ENCODE measurements at places on chromosomes 4 and X. TPM values are rescaled to one million over a fixed set of nuclear protein-coding genes. Genes with fewer than 3 reads are reported as not detected.

CENPVL2 gene
- polyA plus RNA-seq: not detected

DNA sequence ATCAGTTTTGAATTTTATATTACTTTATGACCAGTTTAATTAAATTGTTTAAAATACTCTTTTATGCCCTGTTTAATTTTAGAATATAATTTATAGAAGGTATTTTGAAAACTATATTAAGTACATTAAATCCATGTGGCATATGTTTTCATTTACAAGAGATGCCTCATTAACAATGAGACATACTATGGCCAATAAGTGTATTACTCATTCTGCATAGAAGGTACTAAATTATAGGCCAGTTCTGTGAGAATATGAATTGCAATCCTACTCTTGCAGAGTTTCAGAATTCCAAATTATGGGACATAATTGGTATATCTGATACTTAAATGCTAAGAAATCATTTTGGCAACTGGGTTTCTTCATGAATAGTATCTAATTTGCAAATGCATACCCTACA, 951.1 kb downstream of the FAT4 start:
- DNase-seq: no peak

RAB33A gene
- 0.22 TPM for polyA plus RNA-seq

CNGA1 gene
- polyA plus RNA-seq: 1.8 TPM

DNA sequence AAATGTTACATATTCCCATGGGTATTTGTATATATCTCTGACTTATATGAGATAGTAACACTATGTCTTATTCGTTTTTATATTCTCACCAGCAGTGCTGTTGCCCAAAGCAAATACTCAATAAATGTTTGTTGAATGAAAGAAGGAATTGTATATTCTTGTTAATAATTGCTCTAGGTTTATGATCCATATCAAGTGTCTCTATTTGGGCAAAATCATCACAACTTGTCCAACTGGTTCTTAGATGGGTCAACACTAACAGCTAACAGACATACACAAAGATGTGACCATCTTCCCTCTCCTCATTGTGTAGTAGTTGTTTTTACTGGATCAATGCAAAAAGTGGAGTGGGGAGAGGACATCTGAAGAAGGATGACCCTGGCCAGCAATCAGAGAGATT, 6.6 kb upstream of the APLN start:
- DNase-seq: no peak

DNA sequence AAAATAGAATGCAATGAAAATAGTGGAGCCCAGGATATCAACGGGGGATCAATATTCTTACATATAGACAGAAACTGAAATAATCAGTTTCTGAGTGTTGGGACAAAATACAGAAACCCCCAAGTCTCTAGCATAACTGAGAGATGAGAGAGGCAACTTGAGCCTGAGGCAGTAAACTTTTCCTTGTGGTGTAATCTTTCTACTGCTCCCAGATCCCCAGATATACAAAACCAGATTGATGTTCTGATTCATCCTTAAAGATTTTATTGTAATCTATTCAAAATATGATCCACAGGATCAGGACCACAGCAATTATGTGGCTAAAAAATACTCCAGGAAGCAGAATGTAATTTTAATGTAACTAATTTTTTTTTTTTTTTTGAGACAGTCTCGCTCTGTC, 2282.6 kb downstream of the ARAP2 start:
- DNase-seq: no peak

- no peak for DNase-seq
Observed at GRCh38 chrX:8955511-8955910, 78.4 kb downstream of the FAM9B start.

DNA sequence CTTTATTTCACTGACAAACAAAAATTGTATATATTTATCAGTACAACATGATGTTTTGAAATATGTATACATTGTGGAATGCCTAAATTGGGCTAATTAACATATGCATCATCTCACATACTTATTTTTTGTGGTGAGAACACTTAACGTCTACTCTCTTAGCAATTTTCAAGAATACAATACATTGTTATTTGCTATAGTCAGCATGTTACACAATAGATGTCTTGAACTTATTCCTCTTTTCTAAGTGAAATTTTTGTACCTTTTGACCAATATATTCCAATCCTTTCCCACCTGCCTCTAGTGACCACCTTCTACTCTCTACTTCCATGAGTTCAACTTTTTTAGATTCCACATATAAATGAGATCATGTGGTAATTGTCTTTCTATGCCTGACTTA, 35.1 kb downstream of the C4orf46 start:
- no peak for DNase-seq

DNA sequence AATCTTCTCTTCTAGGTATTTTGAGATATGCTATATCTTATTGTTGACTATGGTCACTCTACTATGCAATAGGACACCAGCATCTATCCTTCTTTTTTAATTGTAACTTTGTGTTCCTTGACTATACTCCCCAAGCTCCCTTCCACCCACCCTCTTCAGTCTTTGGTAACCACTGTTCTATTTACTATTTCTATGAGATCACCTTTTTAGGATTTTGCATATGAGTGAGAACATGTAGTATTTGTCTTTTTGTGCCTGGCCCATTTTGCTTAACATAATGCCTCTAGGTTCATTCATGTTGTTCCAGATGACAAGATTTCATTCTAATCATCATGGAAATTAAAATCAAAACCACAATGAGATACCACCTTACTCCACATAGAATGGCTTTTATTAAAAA, 63.3 kb upstream of the BANK1 start:
- no peak for DNase-seq

CT45A6 gene
- not detected for polyA plus RNA-seq

- DNase-seq: no peak
Observed at GRCh38 chrX:10104958-10105658, 51.7 kb upstream of the CLCN4 start.

DNA sequence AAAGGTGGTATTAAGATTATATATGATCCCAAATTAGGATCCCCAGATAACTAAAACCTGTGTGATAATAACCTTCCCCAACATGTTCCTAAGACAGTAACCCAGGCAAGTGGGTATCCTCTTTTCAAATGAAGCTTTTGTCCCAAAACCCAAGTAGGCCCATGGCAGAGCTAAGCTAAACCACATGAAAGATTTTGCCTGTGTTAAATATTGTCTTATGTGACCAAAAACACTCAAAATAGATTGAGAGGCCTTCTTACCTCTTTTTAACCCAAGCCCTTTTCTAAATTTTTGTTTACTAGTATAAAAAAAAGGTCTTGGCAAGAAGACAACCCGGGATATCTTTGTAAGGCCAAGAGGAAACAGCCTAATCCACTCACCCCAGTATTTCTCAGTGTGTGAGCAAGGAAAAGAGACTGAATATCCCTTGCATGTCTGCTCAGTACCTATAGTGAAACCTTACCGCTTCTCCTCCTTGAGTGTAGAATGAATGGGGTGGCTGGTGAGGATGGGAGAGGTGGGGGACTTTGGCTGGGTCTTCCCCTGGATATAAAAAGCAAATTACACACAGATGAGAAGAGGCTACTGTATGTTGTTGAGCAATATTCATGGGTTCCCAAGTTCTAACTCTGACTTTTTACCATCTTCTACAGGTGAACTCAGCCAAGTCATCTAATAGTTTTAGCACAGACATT, 188.8 kb upstream of the BMP3 start:
- DNase-seq: no peak

DNA sequence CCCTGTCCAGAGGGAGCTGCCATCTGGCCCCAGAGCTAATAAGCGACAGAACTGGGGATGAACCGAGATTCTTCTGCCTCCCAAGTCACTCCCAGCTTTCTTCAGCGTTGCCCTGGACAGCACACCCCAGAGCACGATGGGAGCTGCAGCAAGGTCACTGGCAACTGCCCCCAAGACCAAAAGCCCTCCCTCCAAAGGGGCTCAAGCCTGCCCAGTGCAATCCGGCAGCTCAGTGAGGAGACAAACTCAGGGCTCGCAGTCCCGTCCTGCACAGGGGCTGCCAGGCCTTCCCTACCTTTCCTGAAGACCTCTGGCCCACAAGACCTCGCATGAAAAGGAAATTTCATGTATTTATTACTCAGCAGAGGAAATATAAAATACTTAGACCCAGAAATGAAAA, 174.8 kb downstream of the BCOR start:
- DNase-seq: no peak

CXCL8 gene
- 0.80 TPM for polyA plus RNA-seq

PPARGC1A gene
- polyA plus RNA-seq: 27.7 TPM

GRID2 gene
- polyA plus RNA-seq: 0.07 TPM

GRCh38 chrX:151729056-151729725, 5.4 kb upstream of the CNGA2 start:
- DNase-seq: no peak

- no peak for DNase-seq
Observed at GRCh38 chr4:163693211-163693610, 198.7 kb downstream of the TMA16 start.

DNA sequence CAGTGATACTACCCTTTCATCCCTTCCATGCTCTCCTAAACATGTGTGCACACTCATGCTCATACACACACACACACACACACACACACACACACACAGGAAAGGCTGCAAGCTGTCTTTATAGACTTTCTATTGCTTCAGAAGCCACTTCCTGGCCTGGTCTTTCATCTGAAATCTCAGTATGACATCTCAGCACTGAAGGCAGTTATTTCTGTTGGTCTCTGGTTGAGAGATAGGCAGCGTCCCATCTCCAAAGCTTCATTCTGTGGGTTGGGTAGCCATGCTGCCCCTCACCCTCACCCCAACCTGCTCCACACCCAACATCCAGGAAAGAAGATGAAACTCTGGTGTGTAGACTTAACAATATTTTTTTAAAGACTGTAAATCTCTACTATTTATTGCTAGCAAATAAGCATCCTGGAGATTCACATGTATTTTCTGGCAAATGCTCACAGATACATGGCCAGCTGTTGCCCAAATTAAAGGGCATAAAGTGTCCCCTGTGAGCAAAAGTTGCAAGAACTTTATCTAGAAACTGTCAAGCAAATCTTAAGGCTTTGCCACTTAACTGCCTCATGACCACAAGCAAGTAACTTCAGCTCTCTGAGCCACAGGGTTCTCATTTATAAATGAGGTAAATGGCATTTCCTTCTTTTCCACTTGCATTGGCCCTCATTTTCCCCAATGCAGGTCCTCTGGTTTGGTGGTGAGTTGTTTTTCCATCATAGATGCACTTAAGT, 189.8 kb upstream of the AFF2 start:
- DNase-seq: no peak

- DNase-seq: no peak
Observed at GRCh38 chr4:74583089-74583700, 138.3 kb downstream of the AREG start.

GRCh38 chr4:23789762-23790161, 100.1 kb downstream of the PPARGC1A start:
- peak; percentile 25 for DNase-seq

DNA sequence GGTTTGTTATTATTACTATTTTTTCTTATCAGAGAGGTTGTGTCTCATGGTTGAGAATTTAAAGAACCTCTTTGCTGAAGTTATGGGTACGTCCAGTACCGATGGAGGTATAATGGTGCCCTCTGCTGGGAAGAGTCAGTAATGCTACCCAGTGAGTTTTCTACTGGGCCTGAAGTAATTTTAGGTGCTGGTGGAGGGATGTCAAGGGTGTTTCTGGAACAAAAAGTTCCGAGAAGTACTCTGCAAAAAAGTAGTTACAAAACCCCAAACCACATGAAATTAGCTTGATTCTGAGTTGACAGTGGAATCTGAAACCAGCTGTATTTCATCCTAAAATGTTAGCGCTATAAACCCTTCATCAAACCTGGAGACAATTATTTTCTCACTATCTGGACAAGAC, 102.5 kb upstream of the MID1 start:
- peak; percentile 54 for DNase-seq

GRCh38 chrX:153973127-153974002, 811 bp downstream of the TMEM187 start:
- no peak for DNase-seq

PCDH19 gene
- polyA plus RNA-seq: 0.16 TPM

DNA sequence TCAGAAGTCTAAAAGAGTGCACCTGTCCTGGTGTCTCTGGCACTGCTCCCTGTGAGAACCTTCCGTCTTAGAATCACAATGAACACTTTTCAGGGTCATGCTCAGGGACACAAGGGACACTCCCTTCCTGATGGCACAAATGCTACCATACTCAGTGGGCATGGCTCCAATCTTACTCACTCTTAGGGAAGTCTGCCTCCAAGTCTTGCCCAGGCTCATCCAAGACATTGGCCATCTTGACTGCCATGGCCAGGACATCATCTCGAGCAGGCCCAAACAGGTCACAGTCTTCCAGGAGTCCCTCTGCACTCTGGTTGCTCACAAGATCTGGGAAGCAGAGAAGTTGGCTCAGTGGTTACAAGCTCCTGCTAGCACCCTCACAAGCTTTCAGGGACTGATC, 8.8 kb downstream of the ZMYM3 start:
- DNase-seq: no peak

AMBN gene
- polyA plus RNA-seq: not detected

NHS gene
- 0.20 TPM for polyA plus RNA-seq

GRCh38 chr4:2288051-2288541, 26.2 kb upstream of the MXD4 start:
- peak; percentile 2 for DNase-seq

FANCB gene
- polyA plus RNA-seq: 0.13 TPM

DNA sequence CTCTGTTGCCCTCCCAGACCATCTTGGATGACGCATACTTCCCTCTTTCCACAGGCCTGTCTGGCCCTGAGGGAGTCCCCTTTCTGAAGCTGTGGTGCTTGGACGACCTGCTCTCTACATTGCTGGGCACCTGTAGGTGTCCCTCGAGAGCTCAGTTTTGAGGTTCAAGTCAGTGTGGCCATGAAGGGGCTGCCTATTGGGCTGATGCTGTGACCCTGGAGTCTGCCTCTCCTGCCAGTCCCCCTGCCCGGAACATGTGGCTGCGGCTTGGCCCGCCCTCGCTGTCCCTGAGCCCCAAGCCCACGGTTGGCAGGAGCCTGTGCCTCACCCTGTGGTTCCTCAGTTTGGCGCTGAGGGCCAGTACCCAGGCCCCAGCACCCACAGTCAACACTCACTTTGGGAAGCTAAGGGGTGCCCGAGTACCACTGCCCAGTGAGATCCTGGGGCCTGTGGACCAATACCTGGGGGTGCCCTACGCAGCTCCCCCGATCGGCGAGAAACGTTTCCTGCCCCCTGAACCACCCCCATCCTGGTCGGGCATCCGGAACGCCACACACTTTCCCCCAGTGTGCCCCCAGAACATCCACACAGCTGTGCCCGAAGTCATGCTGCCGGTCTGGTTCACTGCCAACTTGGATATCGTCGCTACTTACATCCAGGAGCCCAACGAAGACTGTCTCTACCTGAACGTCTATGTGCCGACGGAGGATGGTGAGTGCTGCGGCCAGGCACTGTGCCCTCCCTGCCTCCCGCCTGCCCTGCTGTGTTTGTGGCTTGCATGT, 3.0 kb downstream of the NLGN3 start:
- DNase-seq: no peak

MGARP gene
- 1.7 TPM for polyA plus RNA-seq

- DNase-seq: no peak
Observed at GRCh38 chr4:187354740-187355139, 631.1 kb upstream of the FAT1 start.

DNA sequence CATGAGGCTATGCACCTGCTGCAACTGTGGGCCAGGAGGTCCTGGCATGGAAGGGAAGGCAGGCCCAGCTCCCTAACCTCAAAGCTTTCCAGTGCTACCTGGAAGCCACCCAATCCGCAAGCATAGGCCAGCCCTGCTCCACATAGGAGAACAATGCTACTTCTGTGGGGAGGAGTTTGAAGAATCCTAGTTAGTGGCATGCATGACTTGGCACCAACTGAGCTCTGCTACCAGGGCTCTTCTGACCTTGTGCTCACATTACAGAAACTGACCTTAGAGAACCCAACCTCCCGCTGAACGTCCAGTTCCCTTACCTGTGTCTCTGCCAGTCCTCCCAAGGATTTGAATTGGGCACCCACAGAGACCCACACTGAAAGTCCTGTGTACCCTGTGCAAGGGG, 58.8 kb downstream of the USP46 start:
- peak; percentile 57 for DNase-seq

CLDN34 gene
- not detected for polyA plus RNA-seq
